ENCODE measurements at places on chromosomes 2 and 18.

DNA sequence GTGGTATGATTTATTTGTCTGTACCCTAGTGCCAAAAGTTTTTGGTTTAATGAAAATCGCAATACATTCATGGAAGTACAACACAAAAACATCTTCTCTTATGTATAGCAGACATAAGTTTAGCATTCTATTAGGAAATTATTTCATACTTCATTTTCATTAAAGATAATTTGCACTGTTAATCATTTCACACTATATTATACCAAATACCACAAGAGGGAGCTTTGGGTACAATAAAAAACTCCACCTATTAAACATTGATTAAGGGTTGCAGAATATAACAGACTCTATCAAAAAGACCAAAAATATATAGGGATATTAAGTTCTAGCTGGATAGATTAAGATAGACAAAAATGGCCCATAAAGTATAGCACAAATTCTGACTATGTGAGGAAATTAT, 79.0 kb downstream of the SLC66A3 start:
- DNase-seq = no peak

DNA sequence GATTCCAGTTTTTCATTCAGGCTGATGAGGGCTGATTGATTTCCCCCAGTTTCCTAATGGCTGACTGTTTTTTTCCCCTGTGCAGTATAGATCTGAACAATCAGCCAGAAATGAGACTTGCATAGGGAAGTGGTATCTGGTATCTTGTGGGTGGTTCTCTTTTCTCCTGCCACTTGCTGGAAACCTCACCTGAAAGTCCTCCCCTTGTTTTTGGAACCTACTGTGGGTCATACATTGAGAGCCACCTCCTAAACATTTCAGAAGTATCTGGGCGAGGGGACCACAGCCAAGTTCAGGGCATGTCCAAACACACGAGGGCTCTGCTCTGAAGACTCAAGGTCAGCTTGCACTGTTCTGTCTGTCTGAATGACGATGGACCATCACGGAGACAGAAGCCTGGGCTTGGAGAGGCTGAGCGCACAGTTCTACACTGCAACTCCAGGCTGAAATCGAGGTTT, 19.3 kb downstream of the ALPK2 start:
- DNase-seq = no peak

- DNase-seq = no peak
Observed at GRCh38 chr18:9437672-9438071, 37.6 kb upstream of the RALBP1 start.

GRCh38 chr2:134087371-134087921, 166.4 kb upstream of the MGAT5 start:
- DNase-seq = no peak

- no peak for DNase-seq
Observed at GRCh38 chr18:23733895-23734294, 44.6 kb downstream of the LAMA3 start.

- no peak for DNase-seq
Observed at GRCh38 chr2:715854-716560, 38.8 kb upstream of the TMEM18 start.

GRCh38 chr18:79567481-79568147, 112.0 kb upstream of the CTDP1 start:
- peak; percentile 58 for DNase-seq

DNA sequence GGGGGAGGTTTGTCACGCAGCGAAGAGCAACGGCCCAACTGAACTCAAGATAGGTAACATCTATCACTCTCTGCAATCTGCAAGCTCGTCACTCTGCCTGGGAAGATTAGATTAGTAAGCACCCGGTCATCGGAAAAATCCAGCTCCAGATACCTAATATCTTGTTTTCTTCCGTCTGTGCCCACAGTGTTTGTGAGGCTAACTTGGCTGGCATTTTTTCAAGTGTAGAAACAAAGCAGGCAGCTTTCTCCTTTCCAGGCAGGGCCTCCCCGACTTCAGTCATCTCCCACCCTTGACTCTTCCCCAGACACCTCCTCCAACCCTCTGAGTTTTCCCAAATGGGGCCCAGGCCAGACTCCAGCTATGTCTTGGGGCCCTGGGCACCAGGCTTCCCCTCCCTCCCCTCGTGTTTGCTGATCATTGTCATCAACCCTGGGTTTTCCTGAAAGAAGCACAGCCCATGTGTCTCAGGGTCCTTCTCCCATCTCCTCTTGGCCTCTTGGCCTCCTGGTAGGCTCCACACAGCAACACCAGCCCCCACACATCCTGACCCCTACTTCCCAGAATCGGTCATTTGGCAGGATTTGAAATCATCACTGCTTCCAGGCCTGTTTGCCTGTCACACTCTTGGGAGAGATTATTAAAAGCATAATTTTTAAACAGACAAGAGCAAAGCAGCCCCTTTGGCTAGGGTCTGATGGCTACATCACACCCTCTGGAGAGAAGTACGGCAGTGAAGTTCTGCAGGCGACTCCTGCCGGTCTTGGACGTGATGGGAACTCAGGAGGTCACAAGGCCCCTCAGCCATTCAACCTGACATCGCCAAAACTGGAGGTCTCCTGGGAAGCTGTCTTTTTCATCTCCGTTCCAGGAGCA, 144.9 kb upstream of the ID2 start:
- DNase-seq = no peak

DNA sequence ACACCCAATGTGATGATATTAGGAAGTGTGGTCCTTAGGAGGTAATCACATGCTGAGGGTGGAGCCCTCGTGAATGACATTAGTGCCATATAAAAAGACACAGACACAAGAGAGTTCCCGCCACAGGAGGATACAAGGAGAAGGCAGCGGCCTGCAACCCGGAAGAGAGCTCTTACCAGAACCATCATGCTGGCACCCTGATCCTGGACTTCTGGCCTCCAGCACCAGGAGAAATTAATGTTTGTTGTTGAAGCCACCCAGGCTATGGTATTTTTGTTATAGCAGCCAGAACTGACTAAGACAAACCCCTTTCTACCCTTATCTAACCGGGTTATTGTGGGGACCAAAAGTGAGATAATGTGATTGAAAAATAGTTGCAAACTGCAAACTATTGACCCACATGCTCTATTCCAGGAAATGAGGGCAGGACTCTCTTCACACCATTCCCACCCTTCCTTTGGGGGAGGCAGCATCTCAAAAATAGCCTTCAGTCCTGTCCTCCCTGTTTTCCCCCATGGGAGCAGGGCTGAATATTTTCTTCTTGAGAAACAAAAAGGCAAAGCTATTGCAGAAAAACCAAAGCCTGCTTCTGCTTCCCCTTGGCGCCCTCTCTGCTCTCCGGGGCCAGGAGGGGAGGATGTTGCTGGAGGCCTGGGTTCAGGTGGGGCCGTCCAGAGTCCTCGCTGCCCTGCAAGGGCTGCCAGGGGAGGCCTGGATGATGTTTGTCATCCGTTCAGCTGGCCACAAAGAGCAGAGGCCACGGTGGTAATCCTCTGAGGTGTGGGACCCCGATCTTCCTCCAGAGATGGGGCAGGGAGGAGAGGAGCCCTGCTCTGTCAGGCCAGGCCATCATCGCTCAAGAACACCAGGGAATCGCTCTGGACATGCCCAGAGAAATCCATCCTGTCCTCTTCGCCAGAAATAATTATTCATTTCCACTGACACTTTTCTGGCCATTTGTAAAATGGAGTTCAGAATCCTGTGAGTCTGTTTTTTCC, 73.8 kb upstream of the HAAO start:
- DNase-seq = no peak
